GM04503 (cell line): ENCODE measurements at places on chromosomes 7 and 10.

- peak; percentile 77 for DNase-seq
These were observed 22.2 kb downstream of the TYW1B start for GRCh38 chr7:72805526-72806494.

- DNase-seq = no peak
These were observed 160.3 kb downstream of the PAXIP1 start for GRCh38 chr7:154842591-154842990.

GRCh38 chr10:12707461-12708185 is 293.9 kb downstream of the CCDC3 start:
- peak; percentile 72 for DNase-seq

DNA sequence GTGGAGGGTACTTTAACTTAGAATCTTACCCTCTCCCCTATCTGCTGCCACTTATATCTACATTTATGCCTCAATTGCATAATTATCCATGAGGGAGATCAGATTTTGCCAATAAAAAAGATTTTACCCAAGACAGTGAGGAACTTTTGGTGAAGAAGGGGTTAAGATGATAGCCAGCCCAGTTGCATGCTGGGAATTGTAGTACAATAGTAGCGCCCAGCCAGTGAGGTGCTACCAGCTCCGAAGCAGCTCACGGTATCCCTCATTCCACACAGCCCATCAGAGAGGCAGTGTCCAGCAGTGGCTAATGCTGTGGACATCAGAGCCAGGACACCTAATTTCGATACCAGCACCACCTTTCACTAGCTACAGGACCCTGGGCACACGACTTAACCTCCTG is 5.9 kb upstream of the LGI1 start:
- no peak for DNase-seq

GRCh38 chr7:47292832-47293309 is 289.0 kb downstream of the TNS3 start:
- DNase-seq = no peak

GRCh38 chr10:53606981-53607380 is 834.4 kb upstream of the MBL2 start:
- no peak for DNase-seq

- DNase-seq = no peak
These were observed 315.7 kb downstream of the NRG3 start for GRCh38 chr10:82190432-82191260.

GRCh38 chr10:102231357-102232318 is 5.5 kb downstream of the ELOVL3 start:
- no peak for DNase-seq

DNA sequence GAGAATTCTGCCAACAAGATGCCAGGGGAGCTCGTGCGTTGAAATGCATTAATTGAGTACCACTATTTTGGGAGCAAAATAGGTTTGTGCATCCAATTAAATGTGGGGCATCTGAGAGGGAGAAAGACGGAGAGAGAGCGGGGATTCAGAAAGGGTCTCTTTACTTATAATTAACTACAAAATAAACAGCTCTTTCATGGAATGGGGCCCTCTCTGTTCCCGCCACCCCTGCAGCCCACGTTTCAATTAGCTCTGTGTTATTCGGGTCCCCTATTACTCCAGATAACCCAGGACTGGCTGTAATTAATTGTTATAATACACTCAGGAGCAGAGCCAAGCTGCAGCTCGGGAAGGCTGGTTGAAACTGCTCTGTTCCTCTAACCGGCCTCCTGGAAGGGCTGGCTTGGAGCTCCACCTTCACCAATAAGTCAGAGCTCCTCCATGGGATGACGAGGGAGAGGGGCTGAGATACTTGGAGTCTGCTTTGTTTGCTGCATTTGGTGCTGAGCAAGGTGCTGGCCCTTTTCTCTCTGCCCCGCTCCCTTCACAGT is 67.8 kb downstream of the CARD11 start:
- no peak for DNase-seq

DNA sequence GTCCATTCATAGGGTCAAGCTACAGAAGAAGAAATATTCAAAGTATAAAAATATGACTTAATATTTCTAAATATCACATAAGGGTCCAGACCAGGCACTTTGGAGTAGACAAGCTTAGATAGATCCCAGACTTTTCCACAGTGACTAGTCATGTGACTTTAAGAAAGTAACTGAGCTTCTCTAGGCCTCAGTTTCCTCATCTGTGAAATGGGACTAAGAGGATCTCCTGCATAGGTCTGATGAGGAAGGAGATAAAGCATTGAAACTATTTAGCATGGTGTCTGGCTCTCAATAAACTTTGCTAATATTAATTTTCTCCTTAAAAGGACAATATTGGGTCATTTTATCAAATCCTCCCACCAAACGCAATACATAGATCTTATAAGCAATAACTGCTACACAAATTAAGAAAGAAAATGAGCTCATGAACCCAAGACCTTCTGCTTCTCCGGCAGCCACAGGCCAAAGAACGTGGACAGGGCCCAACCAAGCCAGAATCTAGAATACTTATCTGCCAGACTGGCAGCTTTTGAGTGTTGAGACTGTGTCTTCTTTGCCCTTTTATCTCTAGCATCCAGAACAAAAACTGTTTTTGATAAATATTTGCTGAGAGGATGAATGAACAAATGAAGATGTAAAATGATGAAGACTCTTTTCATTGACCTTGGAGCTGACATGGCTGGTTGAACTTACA is 1.6 kb upstream of the TARP start:
- no peak for DNase-seq

DNA sequence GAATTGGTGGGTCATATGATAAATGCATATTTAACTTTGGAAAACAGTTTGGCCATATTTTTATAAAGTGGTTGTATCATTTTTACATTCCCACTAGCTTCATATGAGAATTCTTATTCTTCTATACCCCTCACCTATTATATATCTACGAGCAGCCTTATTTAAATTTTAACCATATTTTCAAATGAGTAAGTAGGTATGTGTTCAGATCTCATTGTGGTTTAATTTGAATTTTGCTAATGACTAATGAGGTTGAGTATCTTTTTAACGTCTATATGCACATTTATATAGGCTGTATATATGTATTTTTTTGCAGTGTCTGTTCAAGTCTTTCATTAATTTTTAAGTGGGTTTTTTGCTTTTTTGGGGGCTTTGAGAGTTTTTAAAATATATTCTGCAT is 14.2 kb downstream of the RAB18 start:
- no peak for DNase-seq

GRCh38 chr7:128027485-128027980 is 3.7 kb downstream of the LRRC4 start:
- DNase-seq = no peak

DNA sequence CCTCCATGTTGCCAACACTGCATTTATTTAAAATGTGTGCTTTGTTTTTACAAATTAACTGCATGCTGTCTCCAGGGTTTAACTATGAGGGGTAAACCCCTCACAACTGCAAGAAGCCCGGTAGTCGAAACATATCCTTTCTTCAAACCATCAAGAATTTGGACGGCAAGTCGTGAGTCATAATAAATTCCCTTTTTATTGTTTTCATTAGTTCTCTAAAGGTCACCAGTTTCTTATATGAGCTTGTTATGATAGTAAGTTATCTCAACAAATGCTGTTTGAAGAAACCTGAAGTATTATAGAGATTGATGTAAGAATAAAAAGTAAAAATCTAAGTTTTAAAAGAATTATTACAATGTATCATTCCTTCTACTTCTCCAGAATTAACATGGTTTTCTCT is 12.2 kb upstream of the FIGNL1 start:
- no peak for DNase-seq

DNA sequence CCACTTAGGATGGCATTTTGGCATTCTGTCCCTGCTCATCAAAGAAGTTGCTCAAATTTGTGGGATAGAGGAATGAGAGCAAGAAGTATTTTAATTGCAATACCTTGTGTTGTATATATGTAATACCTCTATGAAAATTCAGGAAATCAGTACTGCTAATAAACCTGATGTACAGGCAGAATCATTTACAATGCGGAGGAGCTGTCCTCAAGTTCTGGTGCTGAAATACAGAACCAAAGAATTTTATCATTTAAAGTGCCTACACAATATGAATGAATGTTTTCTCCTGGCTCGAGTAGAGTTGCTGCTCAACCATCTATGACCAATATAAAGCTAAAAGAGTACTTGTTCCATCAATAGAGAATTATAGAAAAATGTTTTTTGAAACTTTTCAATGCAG is 305.8 kb downstream of the PLXNA4 start:
- DNase-seq = no peak

DNA sequence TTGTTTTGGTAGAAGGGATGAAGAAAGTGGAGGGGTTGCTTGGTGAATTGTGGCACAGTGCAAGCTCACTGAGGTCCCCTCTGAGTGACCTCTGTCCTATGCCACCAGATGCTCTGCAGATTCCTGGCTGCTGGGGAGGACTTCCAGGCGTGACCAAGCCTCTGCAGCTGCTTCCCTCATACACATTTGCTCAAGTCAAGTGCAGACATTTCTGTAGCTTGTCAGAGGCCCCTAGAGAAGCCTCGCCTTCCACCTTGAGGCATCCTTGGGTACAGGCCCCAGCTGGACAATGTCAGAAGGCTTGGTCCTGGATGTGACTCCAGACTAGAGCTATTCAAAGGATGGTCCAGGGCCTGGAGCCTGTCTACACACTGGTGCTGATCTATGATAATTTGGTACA is 464.2 kb downstream of the PLXNA4 start:
- no peak for DNase-seq

DNA sequence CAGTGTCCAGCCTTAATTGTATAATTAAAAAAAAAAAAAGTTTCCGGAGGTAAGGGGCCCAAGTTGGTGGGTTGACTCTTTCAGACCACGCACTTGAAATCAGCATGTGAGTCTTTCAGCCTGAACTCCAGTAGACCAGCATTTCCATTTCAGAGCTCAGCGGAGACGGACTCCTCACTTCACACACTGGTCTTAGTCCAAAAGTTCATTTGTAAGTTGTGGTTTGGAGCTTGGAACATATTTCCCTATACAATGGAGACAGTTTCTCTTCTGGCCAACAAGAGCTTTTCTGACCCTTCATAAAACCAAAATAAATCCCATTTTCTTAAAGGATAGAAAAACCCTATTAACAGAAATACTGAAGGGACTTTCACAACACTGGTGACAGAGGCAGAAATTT is 41.0 kb downstream of the ATXN7L1 start:
- DNase-seq = no peak

DNA sequence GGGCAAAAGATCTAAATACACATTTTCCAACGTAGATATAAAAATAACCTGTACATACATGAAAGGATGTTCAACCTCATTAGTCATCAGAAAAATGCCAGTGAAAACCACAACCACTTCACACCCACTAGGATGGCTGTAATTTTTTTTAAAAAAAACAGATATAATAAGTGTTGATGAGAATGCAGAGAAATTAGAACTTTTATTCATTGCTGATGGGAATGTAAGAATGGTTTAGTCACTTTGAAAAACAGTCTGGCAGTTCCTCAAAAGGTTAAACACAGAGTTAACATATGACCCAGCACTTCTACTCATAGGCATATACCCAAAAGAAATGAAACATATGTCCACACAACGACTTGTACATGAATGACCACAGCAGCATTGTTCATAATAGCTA is 32.3 kb upstream of the PRKCQ start:
- no peak for DNase-seq

DNA sequence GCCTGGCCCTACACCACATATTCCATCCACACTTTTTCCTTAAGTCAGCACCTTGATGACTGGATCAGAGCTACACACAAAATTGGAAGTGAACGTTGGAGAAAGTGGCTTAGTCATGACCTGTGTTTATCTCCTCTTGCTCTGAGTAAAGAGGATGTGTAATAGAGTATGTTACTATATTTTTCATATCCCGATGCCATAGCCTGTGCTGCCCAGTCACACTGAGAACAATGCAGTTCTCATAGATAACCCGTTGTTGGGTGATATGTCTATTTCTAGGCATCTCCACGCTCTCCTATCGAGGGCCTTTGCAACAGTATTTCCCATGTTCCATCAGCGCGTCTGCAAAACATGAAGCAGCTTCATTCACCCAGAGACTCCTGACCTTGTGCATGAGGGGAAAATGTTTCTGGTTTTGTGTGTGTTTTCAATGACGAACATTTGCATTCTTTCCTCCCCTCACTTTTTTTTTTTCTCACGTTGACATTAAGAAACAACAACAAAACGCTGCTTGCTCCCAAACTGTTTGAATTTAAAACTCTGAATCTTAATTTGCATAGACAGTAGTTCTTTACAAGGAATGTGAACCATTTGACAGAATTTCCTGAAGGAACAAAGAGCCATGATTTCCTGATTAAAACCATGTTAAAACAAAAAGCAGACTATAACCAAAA is 43.4 kb downstream of the GRK5 start:
- DNase-seq = peak; percentile 56

- DNase-seq = no peak
These were observed 711 bp downstream of the KIF20B start for GRCh38 chr10:89702121-89702480.

DNA sequence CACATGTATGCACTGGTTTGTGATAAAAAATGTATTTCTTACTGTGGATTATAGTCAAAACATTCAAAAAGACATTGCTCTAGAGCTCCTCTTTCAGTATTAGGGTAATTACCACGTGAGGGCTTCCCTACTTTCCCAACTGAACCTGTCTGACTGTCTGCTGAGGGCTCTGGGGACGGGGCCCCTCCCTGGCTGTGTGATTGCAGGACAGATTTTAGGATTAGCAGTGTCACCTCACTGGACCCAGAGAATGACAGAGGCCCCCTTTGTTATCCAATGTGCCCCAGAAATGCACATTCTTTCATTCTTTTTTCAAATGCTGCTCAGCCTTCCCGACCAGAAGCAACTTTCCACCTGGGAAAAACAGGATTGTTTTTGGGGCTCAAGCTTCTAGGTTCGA is 43.6 kb upstream of the MXI1 start:
- no peak for DNase-seq

GRCh38 chr10:23325132-23325531 is 19.5 kb downstream of the C10orf67 start:
- no peak for DNase-seq

DNA sequence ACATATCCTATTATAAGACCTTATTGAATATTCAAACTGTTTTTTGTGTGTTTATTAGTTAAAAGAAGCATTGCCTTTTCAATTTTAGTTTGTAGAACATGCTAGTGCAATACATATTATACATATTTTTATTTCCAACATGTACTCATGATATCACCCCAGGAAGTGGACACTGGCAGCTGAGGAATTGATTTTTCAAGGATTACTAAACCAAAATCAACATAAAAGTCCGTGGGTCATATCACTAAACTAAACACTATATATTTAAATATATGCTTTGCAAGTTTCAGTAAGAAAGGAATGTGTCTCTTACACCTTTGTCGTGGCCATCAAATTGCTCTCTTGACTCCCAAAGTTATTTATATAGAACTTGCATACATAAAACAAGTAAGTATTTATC is 185.2 kb downstream of the AGMO start:
- DNase-seq = no peak

DNA sequence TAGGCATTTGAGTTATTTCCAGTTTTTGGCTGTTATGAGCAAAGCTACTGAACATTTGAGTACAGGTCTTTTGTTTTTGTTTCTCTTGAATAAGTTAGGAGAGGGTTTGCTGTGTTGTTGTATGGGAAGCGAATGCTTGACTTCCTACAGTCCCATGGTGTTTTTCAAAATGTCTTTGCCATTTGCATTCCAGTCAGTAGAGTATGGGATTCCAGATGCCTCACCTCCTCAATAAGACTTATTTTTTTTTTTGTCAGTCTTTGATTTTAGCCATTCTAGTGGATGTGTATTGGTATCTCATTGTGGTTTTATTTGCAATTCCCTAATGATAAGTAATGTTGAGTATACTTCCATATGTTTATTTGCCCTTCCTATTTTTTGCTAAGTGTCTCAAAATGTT is 19.4 kb downstream of the CDK13 start:
- no peak for DNase-seq

GRCh38 chr10:60767424-60767823 is 10.9 kb upstream of the CDK1 start:
- DNase-seq = no peak

GRCh38 chr7:37248396-37248861 is 200.2 kb downstream of the ELMO1 start:
- DNase-seq = no peak
